ENCODE measurements at places on chromosomes 4 and X.
A peak's percentile ranks its signal among the peaks of the same experiment; 100 is the strongest.

DNA sequence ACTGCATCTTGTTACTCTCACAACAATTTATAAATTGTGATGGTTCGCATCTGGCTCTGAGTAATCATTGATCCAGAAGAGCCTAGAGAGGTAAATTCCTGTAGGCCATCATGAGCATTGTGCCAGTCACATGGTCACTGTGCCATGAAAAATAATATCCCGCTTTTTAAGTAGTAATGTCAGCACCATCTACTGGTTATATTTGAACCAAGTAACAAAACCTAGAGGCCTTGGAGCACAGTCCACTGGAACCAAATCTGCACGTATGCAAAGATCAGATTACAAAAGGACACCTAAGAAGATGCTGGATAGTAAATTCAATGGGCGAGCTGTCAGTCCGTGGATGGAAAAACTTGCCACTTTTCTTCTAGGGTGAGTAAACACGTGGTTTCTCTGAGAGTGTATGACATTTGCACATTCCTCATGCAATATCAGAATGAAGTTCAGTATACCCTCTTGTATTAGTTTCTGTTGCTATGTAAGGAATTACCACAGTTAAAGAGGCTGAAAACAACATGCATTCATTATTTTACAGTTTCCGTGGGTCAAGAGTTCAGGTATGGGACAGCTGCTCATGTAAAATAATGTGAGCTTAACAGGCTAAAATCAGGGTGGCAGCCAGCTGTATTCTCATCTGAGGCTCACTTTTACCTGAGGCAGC lies 26.8 kb downstream of the FAM114A1 start:
- no peak for DNase-seq

DNA sequence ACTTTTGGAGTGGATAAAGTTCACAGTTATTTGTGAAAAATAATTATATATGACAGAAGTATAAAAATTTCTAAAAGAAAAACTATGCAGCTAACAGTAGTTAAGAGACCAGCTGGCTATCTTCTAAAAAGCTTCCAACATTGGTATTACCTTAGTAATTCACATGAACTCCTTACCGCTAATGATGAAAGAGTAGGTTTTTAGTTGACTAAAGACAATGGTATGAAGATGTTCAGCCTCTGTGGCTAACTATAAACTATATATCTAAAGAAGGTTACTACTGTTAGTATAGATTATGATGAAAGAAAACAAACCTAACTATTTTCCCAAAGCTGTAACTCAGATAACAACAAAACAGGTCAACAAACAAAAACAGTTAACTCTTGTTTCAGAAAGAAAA lies 10.4 kb downstream of the CCNI start:
- DNase-seq: no peak

- DNase-seq: no peak
These were observed 27.0 kb upstream of the NAF1 start for GRCh38 chr4:163193717-163194116.

DNA sequence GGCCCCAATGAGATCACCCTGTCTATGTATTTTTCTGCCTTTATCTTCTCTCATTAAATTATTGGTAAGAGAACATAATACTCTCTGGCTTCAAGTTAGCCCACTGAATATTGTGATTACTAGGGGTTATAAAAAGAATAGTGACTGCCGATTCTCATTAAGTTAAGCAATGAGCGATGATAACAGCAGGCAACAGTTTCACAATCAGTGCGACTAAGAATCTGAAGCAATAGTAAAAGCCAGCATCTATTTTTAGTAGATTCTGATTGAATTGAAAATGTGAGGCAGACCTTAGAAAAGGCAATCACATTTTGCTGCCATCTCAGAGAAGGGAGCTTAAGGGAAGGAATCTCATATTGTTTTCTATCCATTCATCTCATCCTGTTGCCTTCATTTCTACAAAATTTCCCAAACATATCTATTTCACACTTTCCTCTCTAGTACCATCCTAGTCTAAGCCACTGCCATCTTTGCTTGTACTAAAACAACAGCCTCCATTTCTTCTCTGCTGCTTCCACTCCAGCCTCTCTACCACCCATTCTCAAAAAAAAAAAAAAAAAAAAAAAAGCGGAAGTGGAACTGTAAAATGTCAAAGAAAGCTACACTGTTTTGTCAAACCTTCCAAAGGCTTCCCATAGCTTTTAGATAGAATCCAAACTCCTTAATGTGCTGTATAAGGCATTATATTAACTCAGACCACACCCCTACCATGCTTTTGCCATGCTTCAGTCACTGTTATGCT lies 17.4 kb downstream of the GABRA4 start:
- DNase-seq: no peak

DNA sequence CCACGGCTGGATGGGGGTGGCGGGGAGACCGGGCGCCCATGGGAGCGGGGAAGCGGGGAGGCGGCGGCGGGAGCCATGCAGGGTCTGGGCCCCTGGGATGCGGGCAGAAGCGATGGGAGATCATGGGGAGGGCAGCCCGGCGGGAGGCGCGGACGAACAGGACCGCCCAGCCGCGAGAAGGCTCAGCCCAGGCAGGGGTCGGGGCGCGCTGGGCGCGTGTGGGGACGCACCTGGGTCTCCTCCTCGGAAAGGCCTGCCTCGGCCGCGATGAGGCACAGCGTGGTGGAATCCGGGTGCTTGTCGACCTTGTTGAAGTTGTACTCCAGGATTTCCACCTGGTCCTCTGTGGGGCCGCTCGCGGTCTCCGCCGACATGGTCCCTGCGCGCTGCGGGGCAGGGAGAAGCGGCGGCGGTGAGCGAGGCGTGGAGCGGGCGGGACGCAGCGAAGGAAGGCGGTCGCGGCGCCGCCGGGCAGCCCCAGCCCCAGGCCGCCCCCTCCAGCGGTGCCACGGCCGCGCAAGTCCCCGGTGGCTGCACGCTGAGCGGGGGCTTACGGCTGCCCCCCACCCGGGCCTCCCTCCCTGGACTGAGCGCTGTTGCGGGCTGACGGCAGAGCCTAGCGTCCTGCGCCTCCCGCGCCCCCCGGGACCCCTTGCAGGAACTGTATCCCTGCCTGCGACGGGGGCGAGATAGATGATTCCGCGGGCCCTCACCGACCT lies 25.3 kb downstream of the HOPX start:
- no peak for DNase-seq

DNA sequence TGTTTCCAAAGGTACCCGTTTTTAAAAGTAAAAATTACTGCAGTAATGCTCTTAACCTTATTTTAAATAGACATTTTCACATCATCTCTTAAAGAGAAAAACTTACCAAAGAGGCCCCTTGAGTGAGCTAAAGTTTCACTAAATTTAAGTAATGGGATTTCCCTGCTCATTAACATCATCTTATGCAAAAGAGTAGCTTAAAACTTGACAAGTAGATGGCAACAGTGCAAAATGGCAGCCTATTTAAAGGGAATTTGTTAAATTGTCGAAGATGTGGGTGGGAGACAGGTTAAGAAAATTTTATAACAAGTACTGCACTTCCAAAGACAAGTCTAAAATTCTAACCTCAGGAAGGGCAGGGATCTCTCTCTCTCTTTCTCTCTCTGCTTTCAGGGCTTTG lies 271.7 kb upstream of the LDB2 start:
- no peak for DNase-seq

DNA sequence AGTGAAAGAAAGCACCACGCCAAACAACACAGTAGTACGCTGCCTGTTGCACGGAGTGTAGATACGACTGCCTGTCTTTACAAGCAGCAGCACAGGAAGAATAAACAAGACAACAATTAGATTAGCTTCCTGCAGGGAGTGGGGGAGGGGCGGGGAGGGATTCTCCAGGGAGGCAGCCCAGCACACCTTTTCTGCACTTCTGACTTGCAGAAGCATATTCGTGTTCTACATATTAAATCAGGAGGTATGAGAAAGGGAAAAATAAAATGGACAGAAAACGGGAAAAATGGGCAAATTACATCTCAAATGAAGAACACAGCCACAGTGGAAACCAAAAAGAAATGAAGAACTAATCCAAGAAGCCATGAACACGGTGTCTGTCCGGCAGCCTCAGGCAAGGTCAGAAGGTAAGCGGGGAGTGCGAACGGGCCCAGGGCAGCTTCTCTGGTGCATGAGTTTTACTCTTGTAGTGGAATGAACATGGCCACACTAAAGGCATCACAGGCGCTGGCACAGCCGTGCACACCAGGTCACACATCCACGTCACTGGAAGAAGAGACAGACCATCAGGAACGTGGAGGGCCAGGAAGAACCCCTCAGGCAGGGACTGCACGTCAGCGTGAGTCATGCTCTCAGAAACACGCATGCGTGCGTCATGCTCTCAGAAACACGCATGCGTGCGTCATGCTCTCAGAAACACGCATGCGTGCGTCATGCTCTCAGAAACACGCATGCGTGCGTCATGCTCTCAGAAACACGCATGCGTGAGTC lies 20.1 kb upstream of the ADRA2C start:
- peak; percentile 17 for DNase-seq

GRCh38 chrX:68922013-68922412 lies 93.2 kb downstream of the EFNB1 start:
- DNase-seq: no peak

- DNase-seq: no peak
These were observed 520 bp upstream of the SRP72 start for GRCh38 chr4:56466910-56467283.

DNA sequence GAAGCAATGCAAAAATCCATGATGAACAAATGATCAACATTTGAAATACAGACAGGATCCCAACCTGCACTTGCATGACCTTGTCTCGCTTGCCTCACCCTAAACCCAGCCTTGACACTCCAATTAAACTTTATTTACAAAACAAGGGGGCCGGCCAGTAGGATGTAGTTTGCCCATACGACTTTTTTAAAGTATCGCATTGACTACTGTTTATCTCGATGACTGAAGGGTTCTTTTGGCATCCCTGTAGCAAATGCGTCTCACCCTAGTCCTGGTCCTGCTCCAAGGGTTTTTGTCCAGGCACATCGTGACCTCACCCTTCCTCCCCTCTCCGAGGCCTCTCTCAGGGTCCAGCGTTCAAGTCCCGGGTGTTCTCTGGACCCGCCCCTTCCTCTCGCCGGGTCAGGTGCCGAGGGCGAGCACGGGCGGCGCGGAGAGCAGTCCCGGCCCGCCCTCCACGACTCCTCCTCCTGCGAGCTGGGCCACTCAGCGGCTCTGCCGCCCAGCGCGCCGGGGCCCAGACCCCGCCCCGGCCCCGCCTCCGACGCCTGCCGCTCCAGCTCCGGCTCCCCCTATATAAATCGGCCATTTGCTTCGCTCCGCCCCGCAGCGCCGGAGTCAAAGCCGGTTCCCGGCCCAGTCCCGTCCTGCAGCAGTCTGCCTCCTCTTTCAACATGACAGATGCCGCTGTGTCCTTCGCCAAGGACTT lies at the start of gene SLC25A5:
TSS of gene SLC25A5 (plus strand) at position 603 of the 709 bp plus-strand sequence. CDS start at position 675, 72 bp downstream.
- peak; percentile 73 for DNase-seq

DNA sequence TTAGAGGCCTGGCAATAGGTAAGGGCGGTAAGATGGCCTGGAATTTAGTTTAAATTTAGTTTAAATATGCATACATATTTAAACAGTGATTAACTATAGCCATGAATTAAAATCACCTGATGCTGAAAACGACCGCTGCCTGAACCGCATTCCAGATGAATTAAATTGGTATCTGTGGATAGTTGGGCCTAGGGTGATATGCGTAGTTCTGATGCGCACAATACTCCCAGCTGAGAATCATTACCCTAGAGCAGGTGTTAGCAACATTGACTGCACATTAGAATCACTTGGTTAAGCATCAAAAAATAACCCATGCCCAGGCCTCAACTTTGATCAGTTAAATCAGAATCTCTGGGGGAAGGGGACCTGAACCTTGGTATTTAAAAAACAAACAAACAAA lies 432.4 kb downstream of the GBA3 start:
- DNase-seq: no peak

- no peak for DNase-seq
These were observed 2313.1 kb upstream of the AGA start for GRCh38 chr4:179755322-179755721.

- no peak for DNase-seq
These were observed 581.1 kb downstream of the SPRY1 start for GRCh38 chr4:123977641-123978081.

DNA sequence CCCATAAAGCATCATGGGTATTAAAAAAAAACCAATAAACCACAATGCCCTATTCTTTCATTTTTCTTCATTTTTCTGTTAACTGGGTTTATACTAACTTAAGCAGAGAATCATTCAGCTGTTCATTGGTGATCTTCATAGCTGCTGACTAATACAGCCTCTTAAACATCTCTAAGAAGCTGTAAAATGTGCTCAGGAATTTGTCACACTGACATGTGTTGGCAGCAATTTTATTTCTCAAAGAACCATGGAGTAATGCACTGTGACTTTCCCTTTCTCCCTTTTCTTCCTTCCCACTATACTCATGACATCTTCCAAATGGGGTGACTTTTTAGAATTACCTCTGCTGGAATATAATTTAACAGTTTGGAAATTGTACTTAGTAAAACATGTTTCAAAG lies 315.4 kb downstream of the ANTXR2 start:
- no peak for DNase-seq

- no peak for DNase-seq
These were observed 113.4 kb upstream of the LIMCH1 start for GRCh38 chr4:41424522-41424921.

GRCh38 chr4:168273838-168274237 lies 44.7 kb downstream of the DDX60 start:
- DNase-seq: no peak

DNA sequence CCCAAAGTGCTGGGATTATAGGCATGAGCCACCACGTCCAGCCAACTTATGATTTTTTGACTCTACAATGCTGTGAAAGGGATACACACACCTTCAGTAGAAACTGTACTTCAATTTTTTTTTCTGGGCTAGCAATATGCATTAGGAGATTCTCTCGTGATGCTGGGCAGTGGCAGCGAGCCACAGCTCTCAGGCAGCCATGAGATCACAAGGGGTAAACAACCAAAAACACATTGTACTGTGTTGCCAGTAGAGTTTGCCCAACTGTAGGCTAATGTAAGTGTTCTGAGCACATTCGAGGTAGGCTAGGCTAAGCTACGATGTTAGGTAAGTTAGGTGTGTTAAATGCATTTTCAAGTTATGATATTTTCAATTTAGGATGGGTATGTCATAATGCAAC lies 25.7 kb downstream of the RAB33A start:
- DNase-seq: no peak

DNA sequence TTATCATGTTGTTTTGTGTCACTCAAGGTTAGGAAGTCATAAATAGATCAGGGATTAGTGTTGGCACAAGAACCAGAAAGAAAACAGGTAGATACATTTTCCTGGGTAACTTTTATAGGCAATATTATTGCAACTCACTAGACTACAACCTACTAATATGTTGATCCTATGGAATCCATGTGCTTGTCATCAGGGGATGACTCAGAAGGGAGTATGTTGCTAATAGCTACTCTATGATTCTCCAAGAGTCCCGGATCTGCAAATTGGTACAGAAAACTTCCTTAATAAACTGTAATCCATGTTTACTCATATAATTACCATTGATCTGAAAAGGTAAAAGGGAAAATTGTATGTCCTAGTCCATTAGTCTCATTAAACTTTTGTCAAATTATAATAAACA lies 11.7 kb upstream of the GNRHR start:
- no peak for DNase-seq

DNA sequence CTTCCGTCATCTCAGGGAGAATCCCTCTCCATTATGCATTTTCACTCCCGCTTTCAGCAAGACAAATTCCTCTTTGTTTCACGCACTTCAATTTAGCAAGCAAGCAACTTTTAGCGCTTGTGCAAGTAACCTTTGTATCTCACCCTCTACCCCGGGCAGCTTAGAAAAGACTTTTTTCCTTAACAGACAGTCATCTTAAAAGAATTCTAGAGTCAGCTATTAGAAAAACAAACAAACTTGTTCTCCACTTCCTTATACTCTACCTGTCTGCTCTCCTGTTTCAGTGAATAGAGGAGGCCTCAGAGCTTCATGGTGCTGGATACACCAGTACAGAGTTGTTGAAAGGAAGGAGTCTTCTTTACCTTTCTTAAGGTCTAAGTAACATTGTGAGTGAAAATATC lies 12.1 kb downstream of the TIGD2 start:
- peak; percentile 23 for DNase-seq
